ENCODE measurements at places on chromosomes 3 and 15.

DNA sequence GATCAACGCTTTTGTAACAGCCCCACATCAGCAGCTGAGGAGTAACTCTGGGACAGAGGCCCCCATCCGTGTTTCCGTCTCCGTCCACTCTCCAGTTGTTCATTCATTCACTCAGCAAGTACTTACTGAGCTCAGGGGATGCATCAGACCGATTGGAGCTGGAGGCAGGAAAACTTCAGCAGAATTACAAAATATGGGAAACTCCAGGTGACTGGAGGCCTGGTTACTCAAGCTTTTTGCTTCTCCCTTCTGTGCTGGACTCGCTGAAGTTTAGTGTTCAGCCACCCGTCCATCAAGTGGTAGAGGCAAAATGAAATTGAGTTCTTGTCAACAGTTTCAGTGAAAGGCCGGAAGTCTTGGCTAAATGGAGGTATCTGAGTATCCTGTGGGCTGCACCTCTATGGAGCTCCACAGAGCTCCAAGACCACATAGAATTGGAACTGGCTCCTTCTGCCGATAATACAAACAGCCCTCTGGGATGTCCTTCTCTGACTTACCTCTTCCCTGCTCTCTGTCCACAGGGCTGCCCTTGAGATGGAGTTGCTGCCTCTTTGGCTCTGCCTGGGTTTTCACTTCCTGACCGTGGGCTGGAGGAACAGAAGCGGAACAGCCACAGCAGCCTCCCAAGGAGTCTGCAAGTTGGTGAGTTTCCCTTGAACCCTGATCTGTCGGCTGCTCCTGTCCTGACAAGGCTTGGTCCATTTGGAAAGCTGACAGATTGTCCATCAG, 14.7 kb downstream of the NRROS start:
- no peak for DNase-seq

GRCh38 chr15:34047893-34048775, 9.1 kb upstream of the AVEN start:
- DNase-seq: no peak

DNA sequence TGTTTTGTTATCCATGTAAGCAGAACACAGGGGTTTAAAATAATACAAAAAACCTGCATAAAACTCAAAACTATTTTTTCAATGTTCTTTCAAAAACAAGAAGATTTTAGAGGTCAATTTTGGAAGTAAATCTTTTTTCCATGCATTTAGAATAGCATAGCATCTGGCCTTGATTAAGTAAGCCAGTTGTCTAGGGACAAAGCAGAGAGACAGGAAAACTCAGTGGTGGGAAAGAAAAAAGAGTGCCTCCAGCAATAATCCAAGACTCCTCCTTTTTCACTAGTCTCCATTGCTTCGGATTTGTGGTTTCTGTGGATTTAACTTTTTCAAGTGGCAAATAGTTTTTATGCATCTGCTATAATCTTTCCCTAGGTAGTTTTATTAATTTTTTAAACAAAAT, 88.9 kb downstream of the SUCNR1 start:
- no peak for DNase-seq

DNA sequence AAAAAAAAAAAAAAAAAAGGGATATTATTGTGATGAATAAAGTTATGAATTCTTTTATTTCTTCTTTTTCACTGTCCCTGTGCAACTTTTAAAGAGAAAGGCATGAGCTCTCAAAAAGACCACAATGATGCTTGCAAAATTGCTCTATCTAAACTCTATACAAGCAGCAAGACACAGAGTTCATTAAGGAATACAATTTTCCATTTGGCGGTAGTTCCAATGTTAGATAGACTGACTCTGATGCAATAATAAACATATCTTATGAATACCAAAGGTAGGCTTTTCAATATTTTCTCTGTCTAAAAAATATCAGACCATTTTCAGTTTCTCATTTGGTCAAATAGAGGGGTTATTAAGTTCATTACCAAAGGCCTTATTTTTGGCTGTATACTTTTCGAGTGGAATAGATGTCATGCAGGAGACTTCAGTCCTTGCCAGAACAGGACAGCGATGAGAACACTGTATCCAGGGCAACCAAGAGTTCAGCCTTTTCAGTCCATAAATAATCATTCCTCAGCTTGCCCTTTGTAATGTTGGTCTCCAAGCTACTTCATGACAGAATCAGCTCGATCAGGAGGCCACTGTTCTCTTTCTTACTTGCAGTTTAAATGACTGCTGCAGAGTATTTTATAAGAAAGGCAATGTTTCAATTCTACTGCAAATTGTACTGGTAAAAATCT, 162.9 kb upstream of the FAM3D start:
- no peak for DNase-seq

DNA sequence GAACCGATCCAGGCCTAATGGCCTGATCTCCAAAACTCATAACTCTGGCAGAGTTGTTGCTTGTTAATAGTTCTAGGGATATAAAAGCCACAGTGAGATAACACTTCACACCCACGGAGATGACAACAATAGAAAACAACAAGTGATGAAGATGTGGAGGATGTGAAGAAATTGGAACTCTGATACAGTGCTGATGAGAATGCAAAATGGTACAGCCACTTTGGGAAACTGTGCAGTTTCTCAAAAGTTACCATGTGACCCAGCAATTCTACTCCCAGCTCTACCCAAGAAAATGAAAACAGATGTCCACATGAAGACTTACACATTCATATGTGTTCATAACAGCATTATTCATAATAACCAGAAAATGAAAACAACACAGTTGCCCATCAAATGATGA, 3.8 kb downstream of the CMTM7 start:
- no peak for DNase-seq

- peak; percentile 57 for DNase-seq
These were observed 71.1 kb upstream of the XCR1 start for GRCh38 chr3:46098319-46098761.

DNA sequence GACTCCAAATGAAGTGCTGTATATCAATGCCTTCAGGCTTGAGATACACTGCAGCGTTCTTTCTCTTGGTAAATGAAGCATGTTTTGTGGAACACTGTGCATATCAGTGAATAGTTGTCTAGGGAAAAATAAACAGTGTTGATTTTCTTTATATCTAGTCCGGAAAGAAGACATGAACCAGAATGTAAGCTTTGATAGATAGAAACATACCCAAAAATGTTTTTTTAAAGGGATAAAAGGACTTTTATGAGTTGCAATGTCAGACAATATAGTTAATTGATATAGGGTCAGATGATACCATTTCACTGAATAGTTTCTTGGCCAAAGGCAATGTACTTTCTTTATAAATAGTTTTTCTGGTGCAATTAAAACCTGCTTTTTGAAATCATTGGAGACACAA, 1037.8 kb downstream of the OTOL1 start:
- no peak for DNase-seq

DNA sequence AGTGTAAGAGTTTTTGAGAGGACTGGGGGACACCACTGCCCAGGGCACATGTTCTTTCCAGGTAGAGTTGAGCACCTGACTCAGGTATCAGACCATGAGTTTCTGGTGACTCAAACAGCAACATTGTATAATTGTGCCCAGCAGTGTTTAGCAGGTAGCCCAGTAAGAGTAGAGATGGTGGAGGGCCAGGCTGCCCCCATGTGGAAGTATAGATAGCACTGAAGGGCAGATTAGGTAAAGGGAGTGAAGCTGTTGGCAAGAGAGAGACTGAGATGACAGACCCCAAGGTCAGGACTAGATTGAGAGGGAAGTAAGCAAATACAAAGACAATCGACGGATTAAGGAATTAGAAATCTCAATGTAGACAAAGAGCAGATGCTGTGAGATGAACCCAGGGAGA, 74.6 kb downstream of the TRIM42 start:
- no peak for DNase-seq

GRCh38 chr15:58454950-58455401, 23.2 kb downstream of the LIPC start:
- DNase-seq: no peak

GRCh38 chr3:152097770-152098169, 171.0 kb upstream of the MBNL1 start:
- no peak for DNase-seq

Data from lower lobe of right lung (tissue), 2 donors.